ENCODE measurements at places on chromosomes 6 and 20.

- no peak for DNase-seq
These were observed 236.7 kb downstream of the FARS2 start for GRCh38 chr6:5497896-5498578.

GRCh38 chr6:8268606-8269005, 166.3 kb upstream of the EEF1E1 start:
- DNase-seq = no peak

GRCh38 chr20:15406072-15406471, 1068.7 kb upstream of the FLRT3 start:
- no peak for DNase-seq

- DNase-seq = no peak
These were observed 56.1 kb upstream of the LAMP5 start for GRCh38 chr20:9458138-9458796.

DNA sequence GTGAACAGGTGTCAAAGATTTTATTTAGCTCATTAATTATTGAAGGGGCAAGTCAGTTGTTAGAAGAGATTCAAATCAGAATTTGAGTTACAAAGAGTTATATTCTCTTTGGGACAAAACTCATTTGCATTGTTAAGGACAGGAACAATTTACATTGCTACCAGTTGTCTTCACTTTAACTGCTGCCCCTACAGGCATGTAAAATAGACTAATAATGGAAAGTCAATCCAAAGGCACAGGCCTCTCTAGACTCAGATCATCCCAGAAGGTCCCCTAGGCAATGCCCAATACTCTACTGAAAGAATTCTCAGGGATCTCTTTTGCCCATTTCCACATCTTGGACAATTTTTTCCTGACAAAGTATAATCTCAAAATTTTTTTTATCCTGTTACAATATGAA, 95.7 kb downstream of the SCP2D1 start:
- DNase-seq = no peak

Data from CD4-positive, alpha-beta T cell treated with Interleukin-17A for 1 hour (primary cell).